ENCODE measurements at places on chromosomes 16 and 17.

- DNase-seq, result no peak
Observed at GRCh38 chr17:61591930-61592329, 911 bp upstream of the NACA2 start.

GRCh38 chr16:87263418-87264052 lies 53.7 kb downstream of the C16orf95 start:
- DNase-seq, result no peak

GRCh38 chr16:49650603-49651002 lies 205.3 kb downstream of the ZNF423 start:
- DNase-seq, result no peak

DNA sequence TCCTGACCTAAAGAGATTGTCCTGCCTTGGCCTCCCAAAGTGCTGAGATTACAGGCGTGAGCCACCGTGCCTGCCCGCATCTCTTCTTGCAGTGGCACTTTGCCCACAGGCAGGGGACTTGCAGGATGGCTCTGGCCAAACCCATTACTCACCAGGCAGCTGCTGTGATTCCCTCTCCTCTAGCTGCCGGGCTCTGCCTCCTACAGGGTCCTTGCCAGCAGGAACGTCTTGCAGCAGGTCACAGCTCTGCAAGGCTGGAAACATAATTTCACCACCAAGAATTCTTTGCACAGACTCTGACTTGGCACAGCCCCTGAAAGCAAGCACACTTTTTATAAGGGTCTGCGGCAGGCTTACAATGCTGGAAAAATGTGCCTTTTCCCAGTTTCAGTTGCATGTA lies 20.3 kb downstream of the COX4I1 start:
- DNase-seq, result no peak

GRCh38 chr17:7989781-7990655 lies 12.4 kb upstream of the GUCY2D start:
- peak; percentile 95 for DNase-seq

GRCh38 chr16:12558641-12559040 lies 245.0 kb downstream of the CPPED1 start:
- no peak for DNase-seq

DNA sequence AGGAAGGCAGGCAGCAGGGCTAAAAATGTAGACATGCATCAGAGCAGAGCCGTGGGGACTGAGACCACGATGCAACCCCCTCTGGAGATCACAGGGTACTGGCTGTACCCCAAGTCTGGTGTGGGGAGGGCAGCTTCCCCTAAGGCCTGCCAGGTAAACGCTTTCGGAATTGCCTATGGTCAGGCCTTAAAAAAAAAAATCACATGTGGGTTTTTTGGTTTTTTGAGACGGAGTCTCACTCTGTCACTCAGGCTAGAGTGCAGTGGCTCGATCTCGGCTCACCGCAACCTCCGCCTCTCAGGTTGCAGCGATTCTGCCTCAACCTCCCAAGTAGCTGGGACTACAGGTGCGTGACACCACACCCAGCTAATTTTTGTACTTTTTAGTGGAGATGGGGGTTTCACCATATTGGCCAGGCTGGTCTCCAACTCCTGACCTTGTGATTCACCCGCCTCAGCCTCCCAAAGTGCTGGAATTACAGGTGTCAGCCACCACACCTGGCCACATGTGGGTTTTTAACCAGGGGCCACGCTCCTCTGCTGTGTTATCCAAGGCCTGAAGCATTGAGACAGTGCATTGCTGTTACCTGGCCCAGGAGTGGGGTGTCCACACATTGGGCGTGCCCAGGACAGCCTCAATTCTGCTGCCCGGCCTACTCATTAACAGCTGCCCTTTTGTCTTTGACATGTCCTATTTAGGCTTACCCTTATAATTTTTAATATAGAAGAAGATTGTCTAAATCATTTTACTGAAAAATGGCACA lies 50.4 kb downstream of the LITAF start:
- DNase-seq, result no peak

DNA sequence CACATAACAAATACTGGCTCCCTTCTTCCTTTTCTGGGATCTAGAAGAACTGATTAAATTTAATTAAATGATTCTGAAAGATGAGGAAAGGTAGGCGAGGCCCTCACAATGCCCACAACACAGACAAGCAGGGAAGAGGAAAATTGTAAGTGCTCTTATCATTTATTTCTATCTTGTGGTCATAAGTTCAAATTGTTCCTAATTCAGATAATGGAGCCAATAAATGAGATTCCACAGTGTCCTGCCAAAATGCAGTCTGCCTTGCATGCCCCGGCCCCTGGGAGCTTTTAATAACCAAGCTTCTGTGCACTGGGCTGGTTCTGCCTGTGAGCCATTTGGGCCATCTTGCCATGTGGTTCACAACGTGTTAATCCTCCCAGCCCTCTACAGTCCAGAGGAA lies 97.0 kb downstream of the CMC2 start:
- no peak for DNase-seq

Data from activated naive CD4-positive, alpha-beta T cell treated with Interleukin-2 at 50 U/mL for 16 hours (primary cell).